ENCODE measurements at places on chromosomes 3 and 15.

- DNase-seq, result no peak
Measured at GRCh38 chr15:77665530-77666295, 33.0 kb upstream of the LINGO1 start.

- no peak for DNase-seq
Measured at GRCh38 chr3:13545952-13546454, 2.9 kb upstream of the FBLN2 start.

- no peak for DNase-seq
Measured at GRCh38 chr15:69631978-69632377, 179.4 kb downstream of the RPLP1 start.

DNA sequence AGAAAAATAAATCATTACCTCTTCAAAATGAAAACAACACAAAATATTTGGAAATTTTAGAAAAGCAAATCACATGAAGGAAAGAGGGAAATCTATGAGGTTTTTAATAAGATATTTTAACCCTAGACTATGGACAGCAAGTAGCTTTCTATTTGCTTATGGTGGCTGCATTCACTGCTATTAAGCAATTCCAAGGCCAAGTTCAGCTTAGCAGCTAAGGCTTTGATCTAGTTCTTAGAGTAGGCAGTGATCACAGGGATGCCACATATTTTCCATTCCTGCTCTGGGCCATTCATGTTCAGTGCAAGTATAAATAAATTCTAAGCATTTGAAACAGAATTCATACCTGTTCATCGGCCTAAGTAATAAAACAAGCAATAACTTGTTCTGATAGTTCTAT is 235.3 kb downstream of the CDIN1 start:
- DNase-seq, result no peak

DNA sequence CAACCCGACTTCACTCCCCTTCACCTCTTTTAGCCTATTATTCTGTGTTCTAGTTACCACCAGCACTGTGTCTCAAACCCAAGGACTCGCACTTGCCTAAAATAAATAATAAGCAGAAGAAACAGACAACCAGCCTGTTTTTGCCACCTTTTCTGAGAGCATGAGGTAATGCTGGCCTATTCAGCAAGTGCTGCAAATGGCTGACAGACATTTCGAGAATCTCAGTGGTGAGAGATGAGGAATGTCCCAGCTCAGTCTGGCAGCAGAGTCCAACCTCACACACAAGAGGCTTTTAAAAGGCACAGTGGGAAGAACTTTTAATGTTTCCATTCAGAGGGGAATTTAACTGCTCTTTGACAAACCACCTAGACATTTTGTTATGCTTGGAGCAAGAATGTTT is 143.3 kb upstream of the GMNC start:
- no peak for DNase-seq

All from MG63 (cell line).